ENCODE measurements at places on chromosomes 2 and 18.

GRCh38 chr18:6205706-6206105 is 209.0 kb downstream of the L3MBTL4 start:
- no peak for DNase-seq

- DNase-seq: no peak
Measured at GRCh38 chr2:99948010-99948409, 194.4 kb downstream of the AFF3 start.

DNA sequence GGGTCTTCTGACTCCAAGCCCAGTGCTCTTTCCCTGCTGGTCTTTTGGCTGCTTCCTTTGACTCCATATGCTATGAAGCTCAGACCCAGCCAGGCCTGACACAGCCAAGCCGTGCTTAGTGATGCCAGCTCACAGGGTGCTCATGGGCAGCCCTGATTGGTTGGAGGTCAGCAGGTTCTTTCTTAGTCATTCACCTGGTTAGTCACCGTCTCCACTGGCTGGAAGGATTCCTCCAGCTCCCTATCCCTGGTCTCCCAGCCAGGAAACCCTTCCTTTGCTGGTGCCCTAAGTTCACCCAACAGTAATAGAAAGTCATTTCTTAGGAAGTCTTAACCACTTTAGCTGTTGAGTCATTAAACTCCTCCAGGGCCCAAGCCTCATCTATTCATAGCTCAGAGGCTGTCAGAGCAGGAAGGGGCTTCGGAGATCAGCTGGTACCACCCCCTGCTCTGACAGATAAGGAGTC is 3.9 kb downstream of the KCNK3 start:
- DNase-seq: no peak

DNA sequence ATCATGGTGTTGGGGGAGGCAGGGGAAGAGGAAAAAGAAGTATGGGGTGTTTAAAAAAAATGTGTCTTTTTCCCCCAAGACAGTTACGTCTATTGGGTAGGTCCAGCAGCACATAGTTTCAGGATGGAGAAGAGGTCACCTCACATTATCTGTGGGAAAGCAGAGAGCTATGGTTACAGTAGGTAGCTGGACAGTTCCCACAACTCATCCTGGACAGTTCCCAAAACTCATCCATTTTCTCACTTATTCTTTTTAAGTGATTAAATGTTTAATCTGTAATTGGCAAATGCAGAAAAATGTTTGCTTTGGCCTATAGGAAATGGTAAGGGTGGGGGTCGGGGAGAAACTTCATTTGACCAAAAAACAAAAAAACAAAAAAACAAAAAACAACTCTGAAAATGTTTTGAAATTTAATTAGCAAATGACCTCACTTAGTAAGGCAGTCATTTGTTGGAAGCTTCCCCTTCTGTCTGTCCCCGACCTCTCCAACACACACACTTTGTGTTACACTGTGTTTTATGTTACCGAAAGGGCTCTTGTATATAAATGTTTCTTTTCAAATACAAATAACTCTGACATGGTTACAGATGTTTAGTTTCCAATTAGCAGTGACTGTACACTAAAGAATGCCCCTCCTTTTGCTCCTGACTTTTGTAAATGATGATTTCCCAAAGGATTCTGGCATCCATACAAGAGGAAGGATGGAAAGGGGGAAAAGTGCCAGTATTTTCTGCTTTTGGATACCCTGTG is 173.3 kb upstream of the ZFP36L2 start:
- no peak for DNase-seq

GRCh38 chr2:232516551-232516950 is 3.6 kb upstream of the PRSS56 start:
- DNase-seq: no peak

DNA sequence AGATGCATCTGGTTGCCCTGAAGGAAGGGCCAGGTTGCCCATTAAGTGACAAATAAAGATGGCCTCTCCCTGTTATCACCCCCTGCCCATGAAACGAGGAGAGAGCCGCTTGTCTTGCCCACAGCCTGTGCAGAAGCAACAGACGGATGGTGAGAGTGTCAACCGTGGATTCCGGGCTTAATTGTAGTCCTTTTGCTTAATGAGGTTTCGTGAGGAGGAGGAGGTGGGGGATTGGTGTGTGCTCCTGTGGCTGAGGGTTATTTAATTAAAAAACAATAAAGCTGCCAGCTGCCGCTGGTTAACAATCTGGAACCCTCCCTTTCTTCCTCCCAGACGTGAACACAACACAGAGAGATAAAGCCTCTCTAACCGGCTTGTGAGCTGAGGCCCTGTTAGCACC is 188.0 kb upstream of the PARD3B start:
- DNase-seq: no peak

Measured in vagina (tissue), 2 donors.